Activated T-cell treated with anti-CD3 and anti-CD28 coated beads, Interleukin-2, amount 50 U/mL, for 1 hour (primary cell): ENCODE measurements at places on chromosomes 3 and 15.

GRCh38 chr3:146558781-146559180 lies 14.4 kb upstream of the PLSCR1 start:
- DNase-seq, result no peak

- DNase-seq, result no peak
Measured at GRCh38 chr3:105139881-105140560, 226.7 kb upstream of the ALCAM start.

GRCh38 chr3:14771593-14772497 lies 46.9 kb upstream of the FGD5 start:
- no peak for DNase-seq

DNA sequence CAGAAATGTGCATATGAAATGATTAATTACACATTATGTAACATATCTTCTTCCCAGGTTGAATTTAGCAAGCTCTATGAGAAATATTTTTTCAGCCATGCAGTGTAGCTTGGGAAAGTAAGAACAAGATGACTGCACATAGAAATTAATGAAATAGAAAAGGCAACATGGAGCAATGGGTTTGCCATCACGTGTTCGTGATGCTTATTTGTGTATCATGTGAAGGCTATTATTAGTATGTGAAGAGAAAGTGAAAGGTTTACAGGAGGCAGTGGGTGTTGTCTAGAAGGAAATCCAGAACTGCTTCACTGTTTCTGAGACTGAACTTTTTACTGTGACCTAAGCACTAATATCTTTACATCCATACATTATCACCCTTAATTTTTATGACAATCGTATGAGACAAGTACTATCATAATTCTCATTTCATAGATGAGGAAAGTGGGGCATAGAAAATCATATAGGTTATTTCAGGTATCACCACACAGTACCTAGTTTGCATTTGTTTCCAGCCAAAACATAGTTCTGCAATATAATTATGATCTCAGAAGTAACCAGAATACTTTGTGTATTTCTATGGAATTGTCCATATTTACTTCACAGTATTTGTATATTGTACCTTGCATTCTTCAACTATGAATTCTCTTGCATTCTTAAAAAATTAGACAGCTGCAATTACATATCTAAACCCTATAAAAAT lies 14.9 kb downstream of the SERPINI1 start:
- DNase-seq, result no peak
